HAP-1 (cell line): ENCODE measurements at places on chromosomes 6 and 20.
A peak's percentile ranks its signal among the peaks of the same experiment; 100 is the strongest.

- DNase-seq = no peak
Observed at GRCh38 chr20:46464451-46464850, 48.9 kb downstream of the ZNF334 start.

- DNase-seq = no peak
Observed at GRCh38 chr20:35886537-35886936, 67.8 kb downstream of the SCAND1 start.

GRCh38 chr6:127366282-127367022 lies 23.0 kb upstream of the ECHDC1 start:
- no peak for DNase-seq

- no peak for DNase-seq
Observed at GRCh38 chr6:132369526-132369925, 31.7 kb downstream of the MOXD1 start.

- no peak for DNase-seq
Observed at GRCh38 chr6:151317103-151317994, 74.0 kb downstream of the ZBTB2 start.

GRCh38 chr6:28488916-28489365 lies 26.7 kb downstream of the GPX6 start:
- no peak for DNase-seq

GRCh38 chr6:56642366-56643261 lies at the start of gene DST:
DST (minus strand) TSS chr6:56642889.
- DNase-seq = peak; percentile 47

GRCh38 chr6:44896701-44897100 lies 431.4 kb upstream of the RUNX2 start:
- DNase-seq = no peak
